ENCODE measurements at places on chromosomes 2 and 18.

DNA sequence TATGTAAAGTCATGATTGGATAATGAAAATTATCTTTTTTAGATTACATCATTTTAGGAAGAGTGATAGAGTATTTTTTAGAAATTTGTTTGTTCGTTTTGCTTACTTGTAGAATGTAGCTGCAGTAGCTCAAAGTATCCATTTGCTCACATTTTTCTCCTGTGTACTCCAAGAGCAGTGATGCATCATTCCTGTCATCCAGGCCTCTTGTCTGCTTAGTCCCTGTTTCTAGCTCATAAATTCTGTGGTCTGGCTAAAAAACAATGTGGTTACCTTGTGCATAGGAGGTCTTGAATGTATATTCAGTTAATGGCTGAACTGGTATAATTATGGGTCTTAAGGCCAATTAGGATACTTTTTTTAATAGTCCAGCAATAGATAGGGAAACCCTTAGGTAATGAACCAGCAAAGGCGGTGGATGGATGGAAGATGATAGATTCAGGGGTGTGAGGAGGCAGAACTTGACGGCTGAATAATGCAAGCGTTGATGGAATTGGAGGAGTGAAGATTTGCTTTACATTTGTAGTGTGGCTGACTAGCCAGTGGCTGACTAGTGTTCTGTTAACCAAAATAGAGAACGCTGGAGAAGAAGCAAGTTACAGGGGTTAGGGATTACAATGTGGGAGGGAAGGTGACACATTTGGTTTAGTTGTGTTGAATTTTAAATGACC lies 145.0 kb downstream of the ZNF407 start:
- DNase-seq: no peak

DNA sequence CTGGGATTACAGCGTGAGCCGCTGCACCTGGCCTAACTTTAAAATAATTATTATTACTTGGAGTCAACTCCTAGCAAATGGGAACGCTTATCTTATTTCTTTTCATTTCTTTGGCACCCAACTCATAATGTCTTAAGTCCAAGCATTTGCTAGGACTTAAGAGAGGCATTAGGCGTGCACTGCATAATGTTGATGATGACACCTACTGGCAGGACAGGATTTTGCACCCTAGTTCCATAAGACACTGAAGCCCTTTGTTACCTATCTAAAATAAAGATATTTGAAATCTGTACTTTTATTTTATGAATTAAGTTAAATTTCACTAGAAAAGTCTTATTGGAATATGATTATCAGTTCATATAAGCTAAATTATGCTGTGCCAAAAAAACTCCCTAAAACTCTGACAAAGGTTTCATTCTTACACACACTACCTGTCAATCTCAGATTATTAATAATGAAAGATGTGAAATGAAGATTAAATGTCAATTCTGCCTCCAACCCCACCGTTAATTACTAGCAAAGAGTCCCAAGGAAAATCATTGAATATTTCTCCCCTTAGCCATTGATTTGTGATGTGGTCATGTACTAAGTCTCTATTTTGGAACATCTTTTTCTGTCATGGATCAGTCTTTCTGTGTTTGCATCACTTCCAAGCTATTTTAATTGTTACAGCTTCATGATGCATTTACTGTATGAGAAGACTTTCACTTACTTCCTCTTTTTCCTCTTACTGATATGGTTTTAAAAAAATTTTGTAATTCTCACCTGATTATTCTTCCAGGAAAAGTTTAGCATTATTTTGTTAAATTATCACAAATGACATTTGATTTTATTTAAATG lies 12.7 kb upstream of the CDH2 start:
- no peak for DNase-seq

GRCh38 chr2:129478902-129479517 lies 500.5 kb upstream of the RAB6C start:
- DNase-seq: no peak

DNA sequence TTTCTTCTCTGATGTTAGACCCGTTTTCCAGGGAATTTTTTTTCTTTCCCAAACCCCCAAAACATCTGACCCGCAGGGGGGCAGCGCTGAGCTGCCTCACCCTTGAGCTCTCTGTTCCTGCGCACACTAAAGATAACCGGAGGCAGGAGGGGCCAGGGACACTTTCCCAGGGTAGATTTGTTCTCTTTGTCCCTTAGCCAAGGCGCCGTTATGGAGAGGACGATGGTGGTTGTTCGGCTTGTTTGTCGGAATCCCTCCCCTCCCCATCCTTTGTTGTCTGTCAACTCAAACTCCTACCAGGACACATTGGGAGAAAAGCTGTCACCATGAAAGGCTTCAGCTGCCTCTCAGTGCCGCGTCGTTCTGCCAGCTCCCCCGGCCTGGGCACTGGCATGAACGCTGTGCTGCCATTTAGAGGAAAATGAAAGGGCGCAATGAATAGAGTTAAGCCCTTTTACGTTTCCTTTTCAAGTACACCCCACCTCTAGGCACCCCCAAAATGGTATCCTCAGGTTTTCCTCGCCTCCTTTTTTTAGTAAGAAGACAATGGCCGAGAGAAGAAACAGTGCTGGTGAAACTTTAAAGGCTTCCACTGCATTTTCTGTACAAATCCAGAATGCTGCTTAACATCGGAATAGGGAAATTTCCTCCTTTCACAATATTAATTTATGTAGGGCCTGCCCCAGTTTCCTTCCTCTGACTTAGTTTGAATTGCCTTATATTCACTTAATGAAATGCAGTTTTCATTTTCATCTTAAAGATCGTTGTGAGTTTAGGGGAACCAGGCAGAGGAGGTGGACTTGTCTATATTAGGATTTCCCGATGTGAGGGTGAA lies 62.1 kb downstream of the RND3 start:
- DNase-seq: no peak

GRCh38 chr2:68762100-68762499 lies 27.5 kb downstream of the ARHGAP25 start:
- DNase-seq: no peak

Measured in COR-L47 (cell line).